H9 (cell line): ENCODE measurements at places on chromosomes 2 and 18. TPM values are rescaled to one million over a fixed set of nuclear protein-coding genes. Genes with fewer than 3 reads are reported as not detected.

Gene REG1B
- total RNA-seq: not detected in 2 replicates

Gene FAM110C
- total RNA-seq: 3.4 and 3.6 TPM in 2 replicates

Gene RNF181
- total RNA-seq: 120 and 122 TPM in 2 replicates

Gene PSMA8
- total RNA-seq: not detected in 2 replicates

Gene NCKAP5
- 0.26 and 0.55 TPM in 2 replicates for total RNA-seq

Gene RGPD6
- 14.4 and 18.0 TPM in 2 replicates for total RNA-seq

DNA sequence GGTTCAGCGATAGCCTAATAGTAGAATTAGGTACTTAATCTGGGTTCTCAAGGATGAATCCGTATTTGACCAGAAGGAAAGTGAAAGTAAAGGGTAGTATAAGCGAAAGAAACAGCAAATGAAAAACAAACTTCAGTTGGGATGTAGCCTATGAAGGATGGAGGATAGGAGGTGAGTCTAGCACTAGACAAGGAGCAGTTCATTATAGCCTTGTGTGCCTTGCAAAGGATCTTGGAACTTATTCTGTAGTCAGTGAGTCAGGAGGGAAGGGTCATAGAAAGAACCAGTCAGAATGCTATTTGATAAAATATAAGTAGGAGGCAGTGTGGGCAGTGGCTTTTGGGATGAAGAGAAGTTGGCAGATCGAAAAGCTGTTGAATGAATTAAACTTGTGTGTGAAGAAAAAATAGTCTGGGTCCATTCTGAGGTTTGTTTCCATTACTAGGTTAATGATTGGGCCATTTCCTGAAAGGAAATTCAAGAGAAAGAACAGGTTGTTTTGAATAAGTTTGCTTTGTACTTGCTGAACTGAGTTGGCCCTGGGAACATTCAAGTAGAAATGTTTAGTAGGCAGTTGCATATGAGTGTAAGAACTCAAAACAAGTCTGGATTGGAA, 48.5 kb downstream of the ANKRD12 start:
- H3K4me3 ChIP-seq: no peak overlapping the region
- DNase-seq: no peak
- no peak overlapping the region for H3K27ac ChIP-seq
- H3K27me3 ChIP-seq: no peaks in the 10 kb centered on the region
- H3K36me3 ChIP-seq: no peaks in the 10 kb centered on the region

GRCh38 chr2:69631402-69631801, 12.1 kb downstream of the AAK1 start:
- no peak overlapping the region for H3K27ac ChIP-seq
- DNase-seq: no peak
- no peaks in the 10 kb centered on the region for H3K36me3 ChIP-seq
- no peaks in the 10 kb centered on the region for H3K4me1 ChIP-seq

DNA sequence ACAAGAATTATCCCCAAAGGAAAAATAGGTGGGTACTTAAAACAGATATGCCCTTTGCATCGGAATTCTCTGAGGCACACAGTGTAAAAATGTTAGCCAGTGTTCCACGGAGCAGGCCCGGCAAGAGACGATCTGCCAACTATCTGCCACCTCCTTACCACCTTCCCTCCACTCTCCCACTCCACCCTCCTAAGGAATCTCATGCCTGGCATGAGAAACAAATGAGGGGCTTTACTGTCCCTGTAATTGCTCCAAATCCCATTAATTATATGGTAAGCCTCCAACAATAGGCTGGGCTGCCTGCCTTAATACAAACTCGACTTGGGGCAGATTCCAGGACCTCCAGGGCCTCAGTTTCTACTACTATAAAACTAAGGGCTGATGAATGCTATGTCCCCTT, 102.3 kb downstream of the ZBTB7C start:
- no peaks in the 10 kb centered on the region for H3K36me3 ChIP-seq
- H3K27me3 ChIP-seq: no peaks in the 10 kb centered on the region
- H3K27ac ChIP-seq: no peak overlapping the region
- H3K4me1 ChIP-seq: no peaks in the 10 kb centered on the region

GRCh38 chr2:176772816-176773215, 439.8 kb upstream of the HNRNPA3 start:
- H3K36me3 ChIP-seq: peaks cover 32% of the 10 kb centered on the region
- H3K27ac ChIP-seq: no peak overlapping the region
- no peaks in the 10 kb centered on the region for H3K4me1 ChIP-seq
- no peak overlapping the region for H3K4me3 ChIP-seq
- DNase-seq: no peak
- no peaks in the 10 kb centered on the region for H3K27me3 ChIP-seq

GRCh38 chr2:95040426-95040825, 14.9 kb downstream of the MAL start:
- H3K4me1 ChIP-seq: no peaks in the 10 kb centered on the region
- no peaks in the 10 kb centered on the region for H3K36me3 ChIP-seq
- no peak overlapping the region for H3K4me3 ChIP-seq
- no peak overlapping the region for H3K27ac ChIP-seq
- no peak for DNase-seq

DNA sequence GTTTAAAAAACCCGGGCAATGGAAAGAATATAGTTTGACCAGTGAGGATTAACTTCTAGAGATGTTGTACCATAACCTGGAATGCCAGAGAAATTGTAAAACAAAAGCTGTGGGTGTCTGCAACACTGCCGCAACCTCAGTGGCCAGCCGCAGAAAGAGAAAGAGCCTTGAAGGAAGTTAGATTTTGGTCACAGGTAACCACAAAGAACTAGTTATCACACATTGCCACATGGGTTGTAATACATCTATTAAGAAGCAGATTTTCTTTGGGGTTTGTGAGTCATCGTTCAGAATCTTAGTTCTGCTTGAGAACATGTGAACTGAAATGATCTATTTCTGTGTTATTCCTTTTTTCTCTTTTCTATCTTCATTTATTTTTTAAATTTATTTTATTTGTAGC, 222.9 kb upstream of the AGAP1 start:
- no peak for DNase-seq
- no peak overlapping the region for H3K4me3 ChIP-seq
- no peaks in the 10 kb centered on the region for H3K27me3 ChIP-seq
- H3K36me3 ChIP-seq: no peaks in the 10 kb centered on the region

DNA sequence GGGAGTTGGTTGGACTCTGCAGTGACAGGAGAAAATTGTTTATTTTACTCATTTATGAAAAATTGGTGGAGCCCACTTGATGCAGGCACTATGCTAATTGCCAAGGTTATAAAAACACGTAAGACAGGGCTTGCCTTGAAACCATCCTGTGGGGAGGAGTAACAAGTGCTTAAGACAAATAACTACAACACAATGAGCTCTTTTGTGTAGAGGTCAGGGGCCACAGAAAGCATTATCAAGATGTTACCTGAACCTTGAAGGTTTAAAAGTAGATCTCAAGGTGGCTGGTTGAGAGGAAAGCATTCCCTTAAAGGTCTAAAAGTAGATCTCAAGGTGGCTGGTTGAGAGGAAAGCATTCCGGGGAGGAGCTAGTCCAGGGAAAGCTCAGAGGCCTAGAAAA, 381.8 kb upstream of the POU3F3 start:
- H3K27ac ChIP-seq: no peak overlapping the region
- H3K27me3 ChIP-seq: no peaks in the 10 kb centered on the region
- peaks cover 13% of the 10 kb centered on the region; the same call in 1 of the 2 replicates for H3K4me1 ChIP-seq
- no peak for DNase-seq

DNA sequence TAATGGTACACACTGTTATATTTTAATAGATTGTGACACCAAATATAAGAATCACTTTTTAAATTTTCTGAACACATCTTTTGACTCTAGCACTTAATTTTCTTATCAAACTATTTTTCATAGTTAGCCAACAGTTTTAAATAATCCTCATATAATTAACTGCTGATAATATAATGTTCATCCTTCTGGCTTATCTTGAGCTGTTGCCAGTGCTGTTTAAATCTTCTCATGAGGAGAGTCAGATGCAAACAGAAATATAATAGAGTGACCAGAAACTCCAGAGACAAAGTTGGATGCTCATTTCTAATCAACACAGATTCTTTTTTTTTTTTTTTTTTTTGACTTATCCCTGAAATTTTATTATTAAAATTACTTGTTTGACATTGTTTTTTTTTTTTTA, 282.6 kb downstream of the SPAG16 start:
- H3K36me3 ChIP-seq: no peaks in the 10 kb centered on the region
- no peak for DNase-seq
- no peaks in the 10 kb centered on the region for H3K27me3 ChIP-seq
- H3K4me1 ChIP-seq: no peaks in the 10 kb centered on the region
- H3K4me3 ChIP-seq: no peak overlapping the region

- H3K36me3 ChIP-seq: no peaks in the 10 kb centered on the region
- peaks cover 12% of the 10 kb centered on the region; the same call in 1 of the 2 replicates for H3K4me1 ChIP-seq
- no peak overlapping the region for H3K27ac ChIP-seq
- DNase-seq: no peak
- no peak overlapping the region for H3K4me3 ChIP-seq
- H3K27me3 ChIP-seq: no peaks in the 10 kb centered on the region
Measured at GRCh38 chr18:57085371-57085770, 61.5 kb upstream of the BOD1L2 start.

- no peak for DNase-seq
- no peak overlapping the region for H3K4me3 ChIP-seq
- no peak overlapping the region for H3K27ac ChIP-seq
- no peaks in the 10 kb centered on the region; the same call in 1 of the 2 replicates for H3K4me1 ChIP-seq
Measured at GRCh38 chr2:12618576-12618975, 98.2 kb upstream of the TRIB2 start.

GRCh38 chr2:158914731-158915130, 53.7 kb upstream of the TANC1 start:
- no peaks in the 10 kb centered on the region for H3K27me3 ChIP-seq
- DNase-seq: no peak
- H3K27ac ChIP-seq: no peak overlapping the region
- no peak overlapping the region for H3K4me3 ChIP-seq
